ENCODE measurements at places on chromosomes 16 and 17. TPM values are rescaled to one million over a fixed set of nuclear protein-coding genes. Genes with fewer than 3 reads are reported as not detected.

The TRIM25 gene
- 1.7 TPM for polyA plus RNA-seq

The PSMD3 gene
- polyA plus RNA-seq = 117 TPM

The TGFB1I1 gene
- 0.38 TPM for polyA plus RNA-seq

The ASPHD1 gene
- 38.9 TPM for polyA plus RNA-seq

The ABCA8 gene
- not detected for polyA plus RNA-seq
